ENCODE measurements at places on chromosomes 7 and 10.
A peak's percentile ranks its signal among the peaks of the same experiment; 100 is the strongest.

GRCh38 chr7:1562597-1563051, 6.6 kb upstream of the TMEM184A start:
- no peak for DNase-seq

DNA sequence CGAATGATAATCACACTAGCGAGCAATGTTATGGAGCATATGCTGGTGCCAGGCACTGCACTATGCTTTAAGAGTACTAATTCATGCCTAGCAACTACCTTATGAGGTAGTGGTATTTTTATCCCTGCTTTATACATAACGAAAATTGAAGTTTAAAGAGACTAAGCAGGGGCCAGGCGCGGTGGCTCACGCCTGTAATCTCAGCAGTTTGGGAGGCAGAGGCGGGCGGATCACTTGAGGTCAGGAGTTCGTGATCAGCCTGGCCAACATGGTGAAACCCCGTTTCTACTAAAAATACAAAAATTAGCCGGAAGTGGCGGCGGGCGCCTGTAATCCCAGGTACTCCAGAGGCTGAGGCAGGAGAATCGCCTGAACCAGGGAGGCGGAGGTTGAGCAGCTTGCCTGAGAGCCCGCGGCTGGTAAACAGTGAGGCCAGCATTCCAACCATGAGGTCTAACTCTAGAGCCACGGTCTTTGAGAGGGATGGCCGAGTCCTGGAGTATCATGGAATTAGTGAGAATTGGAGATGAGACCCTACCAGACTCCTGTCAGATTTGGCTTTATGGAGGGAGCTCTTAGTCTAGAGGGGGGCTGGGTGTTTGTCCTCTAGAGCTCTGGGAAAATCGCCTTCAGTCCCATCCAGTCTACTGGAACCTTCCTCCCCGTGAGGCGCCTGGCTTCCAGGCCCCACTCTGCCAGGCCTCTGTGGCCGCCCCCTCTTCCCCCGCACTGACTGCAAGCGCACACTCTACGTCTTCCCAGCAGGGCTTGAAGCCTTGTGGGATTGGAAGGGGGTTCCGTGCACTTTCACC, 11.6 kb downstream of the TLX1 start:
- DNase-seq, result no peak

DNA sequence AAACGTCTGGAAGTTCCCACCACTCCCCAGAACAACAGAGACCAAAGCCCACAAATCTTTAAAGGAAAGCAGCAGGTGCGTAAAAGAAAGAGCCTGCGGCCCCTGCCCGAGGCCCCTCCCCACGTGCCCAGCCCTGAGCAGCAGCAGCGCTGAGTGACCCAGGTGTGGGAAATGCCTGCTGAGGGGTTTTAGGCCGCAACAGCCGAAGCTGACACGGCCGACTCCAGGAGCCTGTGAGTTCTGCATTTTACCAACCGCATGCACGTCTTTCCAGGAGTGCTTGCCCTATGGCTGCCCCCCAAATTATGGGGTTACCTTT, 1.6 kb upstream of the KNDC1 start:
- DNase-seq, result no peak

- DNase-seq, result peak; percentile 0
Measured at GRCh38 chr10:56547163-56547562, 186.1 kb upstream of the ZWINT start.

- DNase-seq, result no peak
Measured at GRCh38 chr7:44324204-44324480, 1.3 kb downstream of the CAMK2B start.

DNA sequence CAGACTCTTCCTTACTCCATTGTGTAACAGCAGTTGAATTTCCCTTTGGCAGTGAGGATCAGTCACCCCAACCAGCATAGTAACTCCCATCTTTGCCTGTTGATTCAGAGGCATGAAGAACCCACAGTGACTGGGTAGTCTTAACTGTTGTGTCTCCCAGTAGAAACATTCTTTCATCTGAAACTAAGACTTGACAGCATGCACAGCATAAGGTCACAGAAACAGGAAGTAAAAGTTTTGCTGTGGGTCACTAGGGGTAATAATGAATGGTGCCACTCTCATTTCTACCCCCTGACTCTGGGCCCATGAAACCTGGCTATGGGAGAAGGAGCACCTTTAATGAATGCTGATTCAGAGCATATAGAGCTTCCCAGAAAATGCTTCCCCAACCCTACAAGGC, 8.3 kb upstream of the FRMPD2 start:
- DNase-seq, result no peak

- no peak for DNase-seq
Measured at GRCh38 chr7:84181628-84182027, 13.0 kb downstream of the SEMA3A start.

GRCh38 chr7:11185179-11185815, 211.6 kb downstream of the PHF14 start:
- no peak for DNase-seq

DNA sequence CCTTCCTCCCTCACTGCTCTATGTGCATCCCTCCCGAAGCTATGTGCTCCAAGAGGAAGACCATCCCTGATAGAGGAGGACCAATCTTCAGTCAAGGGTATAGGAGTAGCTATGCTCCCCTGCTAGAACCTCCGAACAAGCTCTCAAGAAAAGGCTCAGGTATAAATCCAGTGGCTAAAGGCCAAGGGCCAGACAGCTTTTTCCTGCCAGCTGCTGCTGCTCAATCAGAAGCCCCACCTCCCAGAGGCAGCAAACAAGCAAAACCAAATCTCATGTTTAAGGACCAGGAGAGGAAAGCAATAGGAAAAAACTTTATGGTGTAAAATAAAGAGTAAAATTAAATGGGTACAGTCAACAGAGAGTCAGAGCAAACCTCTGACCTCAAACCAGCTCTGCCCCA, 187.2 kb downstream of the FGFR2 start:
- DNase-seq, result no peak

DNA sequence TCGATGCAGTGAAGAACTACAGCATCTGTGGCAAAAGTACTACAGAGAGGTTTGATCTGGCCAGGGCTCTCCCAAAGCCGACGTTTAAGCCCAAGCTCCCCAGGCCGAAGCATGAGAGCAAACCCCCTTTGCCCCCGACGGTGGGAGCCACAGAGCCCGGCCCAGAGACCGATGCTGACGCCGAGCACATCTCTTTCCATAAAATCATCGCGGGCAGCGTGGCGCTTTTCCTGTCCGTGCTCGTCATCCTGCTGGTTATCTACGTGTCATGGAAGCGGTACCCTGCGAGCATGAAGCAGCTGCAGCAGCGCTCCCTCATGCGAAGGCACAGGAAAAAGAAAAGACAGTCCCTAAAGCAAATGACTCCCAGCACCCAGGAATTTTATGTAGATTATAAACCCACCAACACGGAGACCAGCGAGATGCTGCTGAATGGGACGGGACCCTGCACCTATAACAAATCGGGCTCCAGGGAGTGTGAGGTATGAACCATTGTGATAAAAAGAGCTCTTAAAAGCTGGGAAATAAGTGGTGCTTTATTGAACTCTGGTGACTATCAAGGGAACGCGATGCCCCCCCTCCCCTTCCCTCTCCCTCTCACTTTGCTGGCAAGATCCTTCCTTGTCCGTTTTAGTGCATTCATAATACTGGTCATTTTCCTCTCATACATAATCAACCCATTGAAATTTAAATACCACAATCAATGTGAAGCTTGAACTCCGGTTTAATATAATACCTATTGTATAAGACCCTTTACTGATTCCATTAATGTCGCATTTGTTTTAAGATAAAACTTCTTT, 2.3 kb downstream of the LRRTM3 start:
- no peak for DNase-seq

GRCh38 chr10:53122281-53122680, 349.7 kb upstream of the MBL2 start:
- DNase-seq, result no peak

GRCh38 chr10:87519582-87519981, 14.9 kb downstream of the MINPP1 start:
- DNase-seq, result no peak

DNA sequence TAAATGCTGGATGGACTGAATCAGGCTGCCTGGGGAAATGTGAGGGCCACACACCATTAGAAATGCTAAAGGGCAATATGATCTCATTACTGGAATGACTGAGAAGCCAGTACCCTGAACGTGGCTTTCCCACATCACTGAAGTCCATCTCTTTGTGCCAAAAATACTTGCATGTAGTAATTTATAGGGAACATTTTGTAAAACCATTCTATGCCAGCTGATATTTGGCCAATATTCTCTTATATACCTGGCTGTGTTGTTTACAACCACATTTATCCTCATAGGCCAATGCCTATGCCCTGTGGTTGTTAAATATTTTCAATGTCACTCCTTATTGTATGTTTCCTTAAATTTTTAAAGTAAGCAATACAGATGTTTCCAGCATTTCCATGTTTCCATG, 111.6 kb downstream of the C10orf90 start:
- DNase-seq, result no peak

DNA sequence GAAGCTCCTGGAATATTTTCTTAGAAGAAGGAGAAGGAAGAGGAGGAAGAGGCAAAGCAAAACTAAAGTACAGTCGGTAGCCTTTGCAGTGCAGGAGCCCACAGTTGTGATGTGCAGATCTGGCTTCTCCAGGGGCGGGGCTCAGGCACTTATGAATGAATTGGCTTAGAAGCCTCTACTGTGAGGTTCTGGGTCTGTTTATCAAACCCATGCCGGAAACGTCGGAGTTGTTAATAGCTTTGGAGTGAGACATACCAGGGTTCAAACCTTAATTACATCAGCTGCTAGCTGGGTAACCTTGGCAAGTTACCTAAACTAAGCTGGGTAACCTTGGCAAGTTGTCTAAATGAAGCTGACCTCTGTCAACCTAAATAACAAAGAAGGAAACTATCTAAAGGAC, 89.3 kb upstream of the PITRM1 start:
- DNase-seq, result no peak

DNA sequence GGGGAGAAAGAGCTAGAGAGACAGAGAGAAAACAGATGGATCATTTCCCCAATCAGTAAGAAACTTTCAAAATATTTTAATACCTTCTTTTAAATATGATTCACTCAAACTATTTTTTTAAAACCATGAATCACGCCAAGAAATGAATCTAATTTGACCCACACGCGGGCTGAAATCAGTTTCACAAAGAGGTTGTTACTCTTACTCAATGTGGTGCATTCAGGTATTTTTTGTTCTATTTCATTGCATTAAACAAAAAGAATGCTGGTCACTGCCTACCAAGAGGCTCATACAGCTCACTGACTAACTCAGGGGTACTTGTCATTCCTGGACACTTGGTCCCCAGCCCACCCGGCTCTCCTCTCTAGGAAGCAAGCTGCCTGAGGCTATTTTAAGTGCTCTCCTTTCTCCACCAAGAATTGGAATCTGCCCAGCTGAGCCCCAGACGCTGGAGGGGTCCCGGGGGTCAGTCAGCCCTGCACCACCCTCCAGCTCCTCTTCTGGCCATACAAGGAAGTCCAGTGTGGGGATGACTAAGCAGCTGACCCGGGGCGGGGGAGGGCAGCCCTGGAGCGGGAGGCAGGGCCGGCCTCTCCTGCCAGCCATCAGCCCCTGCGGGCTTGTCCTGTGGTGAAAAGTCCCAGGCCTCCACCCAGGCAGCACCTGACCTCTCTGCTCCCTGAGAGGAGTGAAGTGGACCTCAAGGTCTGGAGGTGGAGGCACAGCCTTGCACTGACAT, 21.7 kb upstream of the PFKP start:
- DNase-seq, result no peak

- DNase-seq, result no peak
Measured at GRCh38 chr7:87507446-87507845, 32.0 kb upstream of the ABCB4 start.

DNA sequence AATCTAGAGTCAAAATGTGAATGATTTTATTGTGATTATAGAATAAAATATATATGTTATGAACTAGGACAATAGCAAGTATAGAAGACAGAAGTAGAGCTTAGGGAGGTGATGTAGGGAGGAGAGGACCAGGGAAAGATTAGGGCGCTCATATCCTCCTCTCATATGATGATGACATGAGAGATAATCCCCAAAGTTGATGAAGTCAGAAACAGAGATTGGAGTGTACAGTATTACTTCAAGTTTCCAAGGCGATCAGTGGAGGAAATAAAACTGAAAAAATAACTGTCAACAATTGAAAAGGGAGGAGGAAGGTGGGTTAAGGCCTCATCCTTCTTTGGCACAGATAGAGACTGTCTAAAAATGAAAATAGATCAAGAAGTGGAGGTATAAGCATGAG, 14.9 kb downstream of the MACROH2A2 start:
- no peak for DNase-seq
